Fibroblast of skin of right biceps (primary cell): ENCODE measurements at places on chromosomes 12 and 14.

DNA sequence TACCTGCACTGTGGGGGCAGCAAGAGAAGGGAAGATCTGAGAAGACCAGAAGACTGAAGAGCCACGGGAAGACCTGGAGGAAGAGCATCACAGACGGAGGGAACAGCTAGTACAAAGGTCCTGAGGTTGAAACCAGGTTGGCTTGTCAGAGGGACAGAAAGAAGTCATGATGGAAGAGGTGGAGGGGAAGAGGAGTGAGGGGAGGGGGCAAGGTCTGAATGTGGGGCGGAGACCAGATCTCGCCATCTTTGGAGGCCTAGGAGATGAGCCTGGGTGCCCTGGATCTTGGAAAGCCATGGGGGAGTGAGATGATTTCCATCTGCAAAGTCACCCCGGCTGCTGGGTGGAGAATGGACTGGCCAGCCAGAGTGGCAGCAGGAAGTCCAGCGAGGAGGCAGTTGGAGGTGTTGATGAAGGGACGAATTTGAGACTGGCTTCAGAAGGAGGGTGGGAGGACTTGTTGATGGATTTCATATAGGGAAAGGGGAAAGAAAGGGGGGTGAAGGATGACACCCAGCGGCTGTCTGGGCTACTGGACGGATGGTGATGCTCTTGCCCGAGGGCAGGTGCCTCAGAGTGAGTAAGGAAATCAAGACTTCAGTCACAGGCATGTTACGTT lies 14.6 kb upstream of the UBC start:
- no peak for DNase-seq

DNA sequence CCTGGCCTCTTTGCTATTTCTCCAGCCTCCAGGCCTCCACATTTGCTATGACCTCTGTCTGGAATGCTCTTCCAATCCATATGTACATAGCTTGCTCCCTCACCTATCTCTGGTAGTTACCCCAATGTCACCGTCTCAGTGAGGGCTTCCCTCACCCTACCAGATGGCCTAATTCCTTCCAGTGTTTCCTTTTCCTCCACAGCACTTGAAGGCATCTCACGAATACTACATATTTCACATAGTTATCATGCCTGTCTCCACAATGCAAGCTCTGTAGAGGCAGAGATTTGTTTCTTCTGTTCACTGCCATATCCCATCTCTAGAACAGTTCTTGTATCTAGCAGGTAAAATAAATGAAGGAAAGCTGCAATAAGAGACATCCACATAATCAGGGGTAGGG lies 21.3 kb upstream of the HSP90B1 start:
- DNase-seq, result peak; percentile 69

DNA sequence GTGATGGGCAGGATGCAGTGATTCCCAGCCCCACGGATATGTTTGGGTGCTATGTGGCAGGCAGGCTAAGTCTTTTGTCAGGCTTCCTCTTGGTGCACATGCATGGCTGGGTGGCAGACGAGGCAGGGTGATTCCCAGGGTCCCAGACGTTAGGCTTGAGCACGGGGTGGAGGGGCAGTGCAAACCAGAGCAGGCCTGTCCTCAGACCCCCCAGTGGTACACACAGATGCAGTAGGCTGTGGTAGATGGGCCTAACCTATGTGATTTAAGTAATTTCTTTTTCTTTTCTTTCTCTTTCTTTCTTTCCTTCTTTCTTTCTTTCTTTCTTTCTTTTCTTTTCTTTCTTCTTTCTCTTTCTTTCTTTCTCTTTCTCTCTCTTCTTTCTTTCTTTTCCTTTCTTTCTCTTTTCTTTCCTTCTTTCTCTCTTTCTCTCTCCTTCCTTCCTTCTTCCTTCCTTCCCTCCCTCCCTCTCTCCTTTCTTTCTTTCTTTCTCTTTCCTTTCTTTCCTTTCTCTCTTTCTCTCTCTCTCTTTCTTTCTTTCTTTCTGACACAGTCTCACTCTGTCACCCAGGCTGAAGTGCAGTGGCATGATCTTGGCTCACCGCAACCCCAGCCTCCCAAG lies 41.6 kb downstream of the PIK3C2G start:
- no peak for DNase-seq

DNA sequence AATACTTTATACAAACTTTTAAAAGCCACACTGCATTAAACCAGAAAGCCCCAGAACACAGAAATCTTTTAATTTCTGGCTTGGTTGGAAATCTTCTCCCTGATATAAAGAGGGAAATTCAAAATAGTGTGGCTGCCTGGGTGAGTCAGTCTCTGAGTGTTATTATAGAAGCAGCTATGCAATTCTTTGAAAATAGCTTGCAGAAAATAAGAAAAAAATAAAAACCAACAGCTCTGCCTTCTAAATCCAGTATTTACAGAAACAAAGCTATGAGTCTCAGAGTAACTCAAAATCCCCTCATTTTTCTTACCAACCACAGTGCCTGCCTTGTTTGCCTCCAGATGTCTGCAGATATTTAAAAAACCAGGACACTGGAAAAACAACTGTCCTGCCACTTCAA lies 68.6 kb upstream of the FERMT2 start:
- peak; percentile 33 for DNase-seq

DNA sequence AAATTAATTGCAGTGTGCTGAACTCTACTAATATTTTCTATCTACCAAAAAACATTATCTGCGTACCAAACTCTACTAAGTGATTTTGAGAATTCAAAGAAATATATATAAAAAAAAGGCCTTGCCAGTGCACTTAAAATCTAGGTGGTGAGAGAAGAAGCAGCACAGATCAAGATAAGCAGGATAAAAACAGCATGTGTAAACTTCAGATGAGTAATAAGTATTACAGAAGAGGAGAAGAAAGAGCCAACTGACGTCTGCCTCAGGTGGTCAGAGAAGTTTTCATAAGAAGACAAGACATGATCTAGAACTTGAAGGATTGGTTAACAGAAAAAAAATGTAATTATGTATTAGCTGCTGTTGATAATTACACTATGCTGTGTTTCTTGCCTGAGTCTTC lies 166.4 kb downstream of the DUSP6 start:
- DNase-seq, result no peak

GRCh38 chr12:109033239-109034196 lies 12.7 kb upstream of the SVOP start:
- DNase-seq, result no peak

- peak; percentile 99 for DNase-seq
Observed at GRCh38 chr14:68977718-68978171, 1.4 kb downstream of the ACTN1 start.

- DNase-seq, result no peak
Observed at GRCh38 chr14:92635896-92636295, 112.5 kb downstream of the LGMN start.

GRCh38 chr14:50308363-50308915 lies 3.6 kb downstream of the L2HGDH start:
- no peak for DNase-seq

DNA sequence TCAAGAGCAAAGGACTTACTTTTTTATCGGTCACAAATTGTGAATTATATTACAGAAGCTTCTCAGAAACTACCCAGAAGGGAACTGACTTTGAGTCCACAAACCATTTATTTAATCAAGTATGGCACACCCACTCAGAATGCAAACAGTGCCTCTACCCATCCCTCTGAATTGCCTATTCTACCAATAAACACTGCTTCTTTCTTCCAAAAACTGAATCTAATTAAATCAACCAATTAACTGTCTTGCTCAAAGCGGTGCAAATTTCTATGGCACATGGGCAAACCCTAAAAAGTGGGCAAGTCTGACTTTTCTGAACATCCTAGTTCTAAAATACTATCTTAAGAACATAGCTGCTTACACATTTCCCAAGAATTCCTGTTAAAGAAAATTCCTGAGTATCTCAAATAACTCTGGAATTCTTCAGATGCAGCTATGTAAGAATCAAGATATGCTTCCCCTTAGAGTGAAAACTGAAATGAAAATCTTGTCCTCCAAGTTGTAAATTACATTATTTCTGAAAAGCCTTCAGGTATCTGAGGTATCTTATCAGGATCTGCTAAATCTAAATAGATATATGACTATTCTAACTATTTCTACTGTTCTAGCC lies 4.3 kb downstream of the SPTLC2 start:
- peak; percentile 74 for DNase-seq

- no peak for DNase-seq
Observed at GRCh38 chr14:35277179-35277578, 15.0 kb upstream of the PSMA6 start.

DNA sequence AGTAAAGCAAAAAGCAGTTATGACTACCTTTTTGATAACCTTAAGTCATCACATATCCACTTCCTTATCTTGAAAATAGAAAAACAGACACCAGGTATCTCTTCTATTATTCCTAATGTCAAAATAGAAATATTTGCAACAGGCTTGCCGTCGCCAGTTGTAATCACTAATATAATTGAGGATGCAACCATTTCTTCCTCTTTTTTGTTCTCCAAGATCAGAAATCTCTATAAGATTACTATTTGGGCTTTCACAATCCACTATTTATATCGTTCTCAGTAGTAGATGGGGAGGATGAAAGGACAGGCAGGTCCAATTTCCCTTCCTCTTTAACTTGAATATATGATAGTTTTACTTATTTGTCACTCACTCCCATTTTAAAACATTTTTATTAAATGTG lies 130.2 kb upstream of the HMGA2 start:
- no peak for DNase-seq

DNA sequence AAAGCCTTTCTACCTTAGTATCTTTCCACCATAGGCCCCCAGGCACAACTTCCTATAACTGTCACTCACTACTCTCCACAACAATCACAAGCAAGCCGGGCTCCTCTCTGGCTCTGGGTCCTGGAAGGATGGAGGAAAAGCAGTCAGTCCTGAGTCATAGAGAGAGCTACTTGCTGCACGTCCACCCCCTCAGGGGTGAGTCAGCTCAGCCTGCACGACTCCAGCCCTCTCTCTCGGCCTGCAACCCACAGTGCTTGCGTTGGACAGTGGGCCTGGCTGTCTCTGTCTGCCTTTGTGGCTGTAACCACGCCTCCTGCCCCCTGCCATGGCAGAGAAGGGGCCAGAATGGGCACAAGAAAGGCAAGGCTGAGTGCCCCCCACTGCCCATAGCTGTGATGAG lies 154.1 kb upstream of the FKBP4 start:
- peak; percentile 97 for DNase-seq

DNA sequence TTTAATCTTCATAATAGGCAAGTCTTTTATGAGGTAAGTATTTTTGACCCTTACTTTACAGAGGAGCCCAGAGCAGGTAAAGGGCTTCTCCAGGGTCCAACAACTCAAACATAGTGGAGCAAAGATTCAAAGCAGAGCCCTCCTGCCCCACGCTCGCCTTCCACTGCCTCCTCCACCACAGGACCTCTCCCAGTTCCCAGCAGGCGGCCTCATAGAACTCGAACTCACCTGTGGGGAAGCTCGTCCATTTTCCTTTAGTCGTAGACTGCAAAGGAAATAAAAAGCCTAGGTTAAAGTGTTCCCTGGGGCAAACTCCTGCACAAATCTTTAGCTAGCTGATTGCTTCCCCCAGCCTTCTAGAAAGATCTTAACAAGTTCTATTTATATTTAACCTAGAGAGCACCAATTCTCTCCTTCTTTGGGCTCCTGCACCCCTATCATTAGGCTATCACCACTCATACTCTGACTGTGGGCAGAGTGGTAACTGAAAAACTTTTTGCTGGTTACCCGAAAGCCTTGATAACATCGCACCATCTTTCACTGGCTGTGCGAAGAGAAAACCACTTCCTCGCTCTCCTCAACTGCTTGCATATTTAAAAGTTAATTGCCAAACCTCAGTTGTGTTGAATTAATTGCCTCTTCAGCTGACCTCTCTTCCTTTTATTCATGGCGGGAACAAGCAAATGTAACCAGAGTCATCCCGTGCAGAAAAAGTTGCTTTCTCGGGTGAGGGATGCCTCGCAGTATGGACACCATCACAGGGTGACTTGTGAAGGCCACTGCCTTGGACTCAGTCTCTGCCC lies 299.6 kb downstream of the DPF3 start:
- DNase-seq, result no peak

- peak; percentile 10 for DNase-seq
Observed at GRCh38 chr14:75769047-75769685, 108.1 kb downstream of the TTLL5 start.

DNA sequence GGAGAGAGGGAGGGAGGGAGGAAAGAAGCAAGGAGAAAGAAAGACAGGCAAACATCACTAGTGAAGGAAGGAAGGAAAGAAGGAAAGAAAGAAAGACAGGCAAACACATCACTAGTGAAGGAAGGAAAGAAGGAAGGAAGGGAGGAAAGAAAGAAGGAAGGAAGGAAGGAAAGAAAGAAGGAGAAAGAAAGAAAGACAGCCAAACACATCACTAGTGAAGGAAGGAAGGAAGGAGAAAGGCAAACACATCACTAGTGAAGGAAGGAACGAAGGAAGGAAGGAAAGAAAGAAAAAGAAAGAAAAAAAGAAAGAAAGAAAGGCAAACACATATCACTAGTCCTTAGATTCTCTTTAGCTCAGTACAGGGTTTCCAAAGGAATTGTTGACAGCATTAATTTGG lies 5.3 kb downstream of the FZD10 start:
- DNase-seq, result no peak

GRCh38 chr14:50961605-50962221 lies 17.4 kb upstream of the PYGL start:
- peak; percentile 96 for DNase-seq
